Neural crest cell (in vitro differentiated cells): ENCODE measurements at places on chromosomes 1 and 21. TPM values are rescaled to one million over a fixed set of nuclear protein-coding genes. Genes with fewer than 3 reads are reported as not detected.

CRP gene
- total RNA-seq, result not detected in 2 replicates

GRCh38 chr1:166999075-166999474, 10.0 kb downstream of the MAEL start:
- DNase-seq, result no peak

DNA sequence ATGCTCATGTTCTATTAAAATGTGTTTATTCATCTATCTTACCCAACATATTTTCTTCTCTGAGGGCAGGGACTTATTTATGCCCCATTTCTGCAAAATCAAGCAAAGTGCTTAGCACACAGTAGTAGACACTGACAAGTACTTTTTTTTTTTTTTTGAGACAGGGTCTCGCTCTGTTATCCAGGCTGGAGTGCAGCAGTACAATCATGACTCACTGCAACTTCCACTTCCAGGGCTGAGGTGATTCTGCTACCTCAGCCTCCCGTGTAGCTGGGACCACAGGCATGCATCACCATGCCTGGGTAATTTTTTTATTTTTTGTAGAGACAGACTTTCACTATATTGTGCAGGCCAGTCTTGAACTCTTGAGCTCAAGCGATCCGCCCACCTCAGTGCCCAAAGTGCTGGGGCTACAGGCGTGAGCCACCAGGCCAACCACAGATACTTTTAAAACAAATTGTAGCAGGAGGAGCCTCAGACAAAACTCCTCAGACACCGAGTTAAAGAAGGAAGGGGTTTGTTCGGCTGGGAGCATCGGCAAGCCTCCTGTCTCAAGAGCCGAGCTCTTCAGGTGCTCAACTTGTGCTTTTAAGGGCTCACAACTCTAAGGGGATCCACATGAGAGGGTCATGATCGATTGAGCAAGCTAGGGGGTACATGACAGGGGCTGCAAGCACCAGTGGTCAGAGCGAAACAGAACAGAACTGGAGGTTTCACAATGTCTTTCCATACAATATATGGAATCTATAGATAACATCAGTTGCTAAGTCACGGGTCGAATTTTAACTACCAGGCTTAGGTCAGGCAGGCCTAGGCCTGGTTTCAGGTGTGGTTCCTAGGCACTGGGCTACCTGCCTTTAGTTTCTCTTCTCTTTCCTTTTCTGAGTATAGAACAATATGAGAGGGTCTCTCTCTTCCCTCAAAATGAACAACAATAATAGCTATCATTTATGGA, 5.7 kb upstream of the TMEM167B start:
- DNase-seq, result no peak

- no peak for DNase-seq
Observed at GRCh38 chr1:207313131-207313530, 8.3 kb upstream of the CD55 start.

GRCh38 chr1:100941098-100941527, 45.2 kb downstream of the SLC30A7 start:
- no peak for DNase-seq

GRCh38 chr1:40599926-40600325, 65.6 kb downstream of the RIMS3 start:
- DNase-seq, result no peak

GRCh38 chr1:38559446-38560165, 300.0 kb downstream of the RRAGC start:
- DNase-seq, result no peak

DNA sequence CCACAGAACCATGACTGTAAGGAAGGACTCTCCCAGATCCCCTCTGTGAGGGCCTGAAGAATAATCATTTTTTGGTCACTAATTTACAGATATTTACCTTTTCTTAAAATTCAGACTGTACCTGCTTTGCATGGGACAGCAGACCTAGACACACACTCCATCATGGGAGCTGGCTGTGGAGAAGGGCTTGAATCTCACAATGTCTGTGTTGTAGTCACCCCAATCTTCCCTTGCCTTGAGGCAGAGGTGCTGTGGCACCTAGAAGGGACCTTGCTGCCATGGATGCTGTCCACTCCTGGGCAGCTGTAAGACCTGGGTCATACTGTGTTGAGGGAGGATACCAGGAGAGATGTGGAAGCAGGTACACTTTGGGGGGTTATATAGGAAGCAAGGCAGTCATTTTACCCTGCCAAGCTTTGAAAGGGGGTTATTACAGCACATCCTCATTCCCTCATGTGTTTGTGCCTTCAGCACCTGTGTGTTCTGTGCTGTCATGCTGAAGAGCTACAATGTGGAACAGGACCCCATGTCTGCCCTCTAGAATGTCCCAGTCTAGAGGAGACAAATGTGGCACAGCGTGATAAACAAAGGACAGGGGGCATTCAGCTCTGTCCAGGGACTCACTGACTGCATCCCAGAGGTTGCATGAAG, 27.1 kb downstream of the TRAF5 start:
- no peak for DNase-seq

DNA sequence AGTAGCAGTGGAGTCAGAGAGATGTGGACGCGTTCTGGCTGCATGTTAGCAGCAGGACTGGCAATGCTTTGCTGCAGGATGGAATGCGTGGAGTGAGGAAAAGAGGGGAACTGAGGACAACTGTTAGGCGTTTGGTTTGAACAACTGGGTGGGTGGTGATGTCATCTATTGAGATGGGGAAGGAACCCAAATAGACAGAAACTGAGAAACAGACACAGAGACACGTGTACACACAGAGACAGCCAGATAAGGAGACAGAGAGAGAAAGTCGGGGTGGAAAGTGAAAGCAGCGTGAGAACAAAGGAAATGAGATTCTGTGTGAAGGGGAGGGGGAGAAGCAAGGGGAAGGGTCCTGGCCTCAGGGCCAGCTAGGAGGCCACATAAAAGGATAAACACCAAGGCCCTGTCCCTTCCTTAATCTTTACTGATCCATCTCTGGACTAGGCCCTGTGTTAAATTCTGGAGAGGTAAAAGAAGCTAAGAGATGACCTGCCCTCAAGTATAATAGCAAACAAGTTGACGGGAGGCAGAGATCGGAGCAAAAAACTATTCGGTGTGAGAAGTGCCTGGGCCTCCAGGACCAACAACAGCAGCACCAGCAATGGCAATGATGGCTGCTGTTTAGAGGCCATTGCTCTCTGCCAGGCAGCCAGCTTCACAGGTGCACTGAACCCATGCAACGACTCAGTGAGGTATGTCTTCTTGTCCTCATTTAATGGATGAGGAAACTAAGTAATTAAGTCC, 31.6 kb downstream of the VWA5B1 start:
- no peak for DNase-seq

GRCh38 chr21:17794518-17795145, 24.5 kb downstream of the C21orf91 start:
- DNase-seq, result no peak

GRCh38 chr1:208724079-208724478, 479.9 kb upstream of the PLXNA2 start:
- DNase-seq, result no peak

- no peak for DNase-seq
Observed at GRCh38 chr1:244603498-244603897, 49.4 kb upstream of the DESI2 start.
